CD4-positive, alpha-beta T cell treated with Interleukin-15 for 4 hours (primary cell): ENCODE measurements at places on chromosomes 2 and 18.

DNA sequence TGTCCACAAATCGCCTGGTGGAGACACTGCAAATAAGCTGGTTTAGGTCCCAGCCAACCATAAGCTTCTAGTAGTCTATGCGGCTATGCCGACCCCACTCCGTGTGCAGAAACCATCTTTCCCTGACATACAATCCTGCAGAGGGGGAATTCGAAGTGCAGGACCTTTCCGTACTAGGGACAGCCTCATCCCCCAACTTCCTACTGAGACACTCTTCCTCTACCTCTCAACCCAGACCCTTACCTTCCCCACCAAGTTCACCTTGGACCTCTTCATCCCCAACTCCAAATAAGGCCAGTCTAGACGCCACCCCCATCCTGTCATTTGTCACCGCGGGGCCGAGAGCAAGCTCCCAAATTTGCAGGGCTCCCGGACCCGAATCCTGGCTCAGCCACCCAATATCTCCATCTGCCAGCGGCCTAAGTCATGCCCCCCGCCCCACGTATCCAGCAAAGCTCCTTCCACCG lies 496 bp downstream of the SUCLG1 start:
- peak; percentile 4 for DNase-seq

- no peak for DNase-seq
These were observed 144.6 kb upstream of the CCDC195 start for GRCh38 chr2:224860786-224861185.

DNA sequence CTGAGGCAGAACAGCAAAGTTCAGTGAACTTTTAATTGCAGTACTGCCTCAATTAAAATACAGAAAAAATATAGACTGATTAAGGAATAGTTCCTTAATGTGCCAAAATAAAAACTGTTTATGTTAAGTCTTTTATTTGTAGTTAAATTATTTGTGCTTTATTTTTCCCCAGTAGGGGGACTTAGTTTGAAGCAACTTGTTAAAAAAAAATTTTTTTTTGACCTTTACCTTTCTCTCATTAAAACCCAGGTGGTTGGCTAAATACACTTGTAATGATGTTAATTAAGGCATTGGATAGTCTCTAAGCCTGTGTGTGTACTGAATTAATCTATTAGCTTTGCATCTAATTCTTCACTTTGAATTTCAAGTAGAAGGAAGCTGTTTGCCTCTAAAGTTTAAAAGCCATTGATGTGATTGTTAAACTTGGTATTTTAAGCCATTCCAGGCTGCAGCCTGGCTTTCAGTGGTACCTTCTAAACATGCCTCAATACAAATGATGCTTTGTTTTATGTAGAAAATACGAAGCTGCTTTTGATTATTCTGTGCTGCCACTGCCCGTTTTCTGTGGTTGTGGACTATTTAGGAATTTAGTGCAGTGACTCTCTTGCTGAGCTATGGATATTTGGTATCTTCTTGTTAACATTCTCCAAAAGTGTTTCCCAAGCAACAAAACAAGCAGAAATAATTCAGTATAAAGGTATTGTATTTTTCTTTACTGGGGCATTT lies 102.9 kb downstream of the TANC1 start:
- no peak for DNase-seq

DNA sequence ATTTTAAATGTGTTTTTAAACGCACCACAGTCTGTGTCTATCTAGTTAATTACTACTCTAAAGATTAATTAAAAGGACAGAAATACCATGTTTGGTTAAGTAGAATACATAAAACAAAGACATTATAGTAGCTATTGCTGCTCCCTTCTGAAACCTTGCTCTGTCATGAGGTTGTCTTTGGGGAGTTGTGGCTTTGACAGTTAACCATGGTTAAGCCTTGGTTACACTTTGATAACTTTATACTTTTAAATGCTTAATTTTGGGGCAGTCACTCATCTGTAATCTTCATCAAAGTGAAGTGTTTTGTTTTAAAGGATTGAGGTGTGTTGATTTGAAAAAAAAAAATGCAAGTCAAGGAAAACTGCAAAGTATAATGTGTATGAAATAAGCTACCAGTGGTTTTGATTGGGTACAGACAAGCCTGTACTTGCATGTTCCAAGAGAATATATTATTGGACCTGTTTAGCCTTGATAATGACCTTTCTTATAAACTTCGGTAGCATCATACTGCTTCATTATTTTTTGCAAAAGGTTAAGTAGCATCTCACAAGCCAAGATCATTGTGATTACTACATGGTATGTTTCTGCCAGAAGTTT lies 29.8 kb upstream of the TBR1 start:
- DNase-seq = no peak

GRCh38 chr2:55365303-55365702 lies 54.4 kb downstream of the CCDC88A start:
- no peak for DNase-seq

DNA sequence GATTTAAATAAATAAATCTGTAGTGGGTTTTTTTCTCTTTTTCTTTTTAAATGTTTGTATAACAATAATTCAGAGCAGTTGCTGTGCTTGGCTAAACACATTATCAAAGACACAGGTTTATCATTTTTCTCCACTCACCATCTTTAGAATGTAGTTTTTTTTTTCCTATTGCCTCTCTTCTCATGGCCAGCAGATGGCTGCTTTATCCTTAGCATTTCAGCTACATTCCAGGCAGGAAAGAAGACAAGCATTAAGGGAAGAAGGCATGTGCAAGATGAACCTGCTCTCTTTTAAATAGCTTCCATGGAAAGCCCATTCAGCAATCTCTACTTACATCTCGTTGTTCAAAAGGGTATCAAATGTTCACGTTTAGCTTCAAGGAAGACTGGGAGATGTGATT lies 42.6 kb downstream of the ARHGAP15 start:
- DNase-seq = no peak

GRCh38 chr2:3492951-3493614 lies 26.2 kb downstream of the ADI1 start:
- no peak for DNase-seq

- DNase-seq = no peak
These were observed 103.5 kb upstream of the ITGB6 start for GRCh38 chr2:160303527-160303926.

GRCh38 chr2:120867290-120868241 lies 131.9 kb downstream of the GLI2 start:
- no peak for DNase-seq

- no peak for DNase-seq
These were observed 42.0 kb downstream of the TFCP2L1 start for GRCh38 chr2:121242976-121243375.

GRCh38 chr2:145743011-145743410 lies 1223.1 kb upstream of the ZEB2 start:
- no peak for DNase-seq

- no peak for DNase-seq
These were observed 17.3 kb upstream of the ME2 start for GRCh38 chr18:50861617-50862016.

DNA sequence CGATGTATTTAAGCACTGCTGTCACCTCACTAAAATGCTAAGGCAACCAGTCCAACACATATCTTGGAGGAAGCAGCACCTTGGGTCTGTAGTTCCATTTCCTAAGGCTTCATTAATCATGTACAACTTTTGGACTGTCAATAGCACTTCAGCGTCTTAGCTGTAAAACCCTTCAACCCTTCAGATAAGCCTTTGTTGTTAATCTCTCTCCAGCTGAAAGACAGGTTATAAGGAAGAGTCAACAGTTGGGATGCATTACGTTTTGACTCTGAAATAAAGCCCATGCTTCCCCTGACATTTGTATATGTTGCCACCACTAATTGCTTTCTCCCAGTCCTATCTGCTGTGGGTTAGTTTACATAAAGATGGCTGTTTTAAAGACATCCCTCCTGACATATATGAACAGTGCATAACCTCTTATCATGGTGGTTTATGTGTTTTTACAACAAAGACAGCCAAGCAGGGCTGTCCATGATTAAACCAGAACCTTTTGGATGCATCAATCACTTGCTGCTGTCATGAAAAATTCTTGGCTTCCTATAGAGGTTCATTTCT lies 81.5 kb downstream of the EPHA4 start:
- no peak for DNase-seq
